ENCODE measurements at places on chromosomes 16 and 17.
A peak's percentile ranks its signal among the peaks of the same experiment; 100 is the strongest.

GRCh38 chr16:65114527-65114926 lies 7.3 kb downstream of the CDH11 start:
- DNase-seq: no peak

- DNase-seq: no peak
These were observed 23.5 kb upstream of the CDR2 start for GRCh38 chr16:22397931-22398330.

GRCh38 chr17:59907467-59907866 lies 14.5 kb downstream of the RPS6KB1 start:
- no peak for DNase-seq

DNA sequence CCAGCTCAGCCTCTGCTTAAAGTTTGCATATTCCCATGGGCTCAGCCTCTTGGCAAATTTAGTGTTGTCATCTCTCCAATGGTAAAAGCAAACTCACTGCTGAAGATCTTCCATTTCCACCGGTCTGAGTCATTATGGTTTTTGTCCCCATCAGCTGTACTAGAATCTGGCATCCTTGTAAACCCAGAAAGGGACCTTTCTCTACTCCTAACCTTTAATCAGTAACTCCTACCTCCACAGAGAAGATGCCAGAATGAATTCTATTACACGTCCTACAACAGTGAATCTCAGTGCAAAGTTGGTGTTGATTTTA lies 45.8 kb downstream of the ZNF652 start:
- DNase-seq: no peak

DNA sequence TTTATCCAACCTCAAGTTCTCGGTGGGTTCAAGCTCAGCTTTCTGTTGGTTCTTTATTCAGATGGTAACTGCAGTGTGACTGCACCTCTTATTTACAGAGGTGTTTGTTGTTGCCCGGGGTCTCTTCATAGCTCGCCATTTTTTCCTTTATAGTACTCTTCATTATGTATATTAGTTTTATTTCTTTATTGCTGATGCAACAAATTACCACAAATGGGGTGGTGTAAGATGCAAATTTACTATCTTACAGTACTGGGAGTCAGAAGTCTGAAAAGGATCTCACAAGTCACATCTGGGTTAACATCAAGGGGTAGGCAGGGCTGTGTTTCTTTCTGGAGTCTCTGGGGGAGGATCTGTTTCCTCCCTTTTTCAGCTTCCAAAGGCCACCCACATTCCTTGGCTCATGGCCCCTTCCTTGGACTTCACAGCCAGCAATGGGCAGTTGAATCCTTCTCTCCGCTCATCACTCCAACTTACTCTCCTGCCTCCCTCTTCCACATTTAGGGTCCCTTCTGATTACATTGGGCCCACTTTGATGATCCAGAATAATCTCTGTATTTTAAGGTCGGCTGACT lies 241.2 kb downstream of the HAPSTR1 start:
- DNase-seq: no peak

DNA sequence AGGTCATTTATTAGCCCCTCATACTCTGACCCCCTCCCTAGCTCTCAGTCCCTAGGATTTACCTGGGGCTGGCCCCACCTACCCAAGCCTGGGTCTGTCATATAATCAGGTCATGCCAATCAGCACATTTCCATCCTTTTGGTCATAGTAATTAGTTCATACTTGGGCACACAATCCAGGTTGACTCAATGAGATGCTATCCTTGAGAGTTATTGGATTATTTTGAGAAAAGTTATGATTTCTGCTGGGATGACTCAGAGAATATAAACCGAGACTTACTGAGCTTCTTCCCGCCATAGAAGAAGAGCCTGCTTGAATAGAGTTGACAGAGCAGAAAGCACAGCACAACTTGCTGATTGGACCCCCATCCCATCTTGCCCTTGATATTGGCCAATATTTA lies 331.5 kb downstream of the CBLN1 start:
- DNase-seq: no peak

- DNase-seq: no peak
These were observed 14.8 kb upstream of the C17orf113 start for GRCh38 chr17:42065201-42065600.

DNA sequence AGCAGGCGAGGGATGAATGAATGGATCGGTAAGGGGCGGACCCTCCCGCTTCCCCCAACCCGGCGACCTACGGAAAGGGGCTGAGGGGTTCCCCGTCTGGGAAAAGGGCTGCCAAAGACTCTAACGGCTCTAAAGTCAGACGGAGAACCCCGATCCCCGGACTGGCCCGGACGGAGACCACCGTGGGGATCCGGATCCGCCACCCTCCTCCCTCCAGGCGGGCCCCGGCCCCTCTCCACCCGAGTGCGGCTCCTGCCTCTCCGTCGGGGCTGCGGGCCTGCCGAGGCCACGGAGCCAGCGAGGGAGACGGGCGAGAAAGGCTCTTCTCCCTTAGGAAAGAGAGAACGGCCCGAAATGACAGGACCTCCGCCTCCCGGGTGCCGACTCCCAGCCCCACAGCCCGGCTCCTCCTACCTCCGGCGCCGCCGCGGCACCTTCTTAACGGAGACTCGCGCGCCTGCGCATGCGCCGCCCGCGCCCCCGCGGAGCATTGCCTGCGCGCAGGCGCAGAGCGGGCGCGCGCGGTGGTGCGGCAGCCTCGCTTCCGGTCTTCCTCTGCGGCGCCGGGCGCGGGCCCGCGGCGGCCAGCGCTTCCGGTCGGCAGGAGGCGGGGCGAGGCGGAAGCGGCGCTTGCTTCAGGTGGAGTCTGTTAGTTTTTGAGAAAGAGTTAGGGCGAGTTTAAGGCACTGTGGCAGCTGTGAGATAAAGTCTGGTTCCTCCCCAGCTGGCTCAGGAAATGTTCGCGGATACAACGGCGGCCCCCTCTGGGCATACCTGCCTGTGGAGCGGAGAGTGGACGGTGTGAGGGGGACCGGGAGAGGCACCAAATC lies at the start of gene SLX4:
Gene SLX4, minus strand, starts transcription at position 461 of the 830 bp plus-strand sequence. CDS start 2,642 bp downstream, outside the sequence.
- DNase-seq: peak; percentile 91

DNA sequence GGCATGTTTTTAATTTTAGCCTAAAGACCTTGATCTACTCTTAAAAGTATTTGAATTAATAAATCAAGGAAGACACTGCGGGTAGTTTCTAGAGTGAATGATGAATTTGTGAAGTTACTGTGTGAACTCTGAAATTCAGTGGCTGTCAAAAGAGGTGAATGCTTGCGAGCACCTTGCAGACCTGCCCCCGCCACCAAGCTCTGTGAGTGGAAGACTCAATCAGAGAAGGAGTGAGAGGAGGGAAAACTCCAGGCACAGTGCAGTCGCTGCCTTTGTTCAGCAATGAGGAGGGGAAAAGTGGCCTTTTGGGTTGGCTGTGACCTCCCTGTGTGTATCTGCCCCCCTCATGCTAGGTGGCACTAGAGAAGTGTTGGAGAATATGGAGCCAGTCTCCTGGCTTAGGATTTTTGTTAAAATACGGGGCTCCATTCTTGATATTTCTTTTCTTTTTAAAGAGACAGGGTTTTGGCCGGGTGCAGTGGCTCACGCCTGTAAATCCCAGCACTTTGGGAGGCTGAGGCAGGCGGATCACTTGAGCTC lies 53.0 kb downstream of the LDHD start:
- DNase-seq: no peak

DNA sequence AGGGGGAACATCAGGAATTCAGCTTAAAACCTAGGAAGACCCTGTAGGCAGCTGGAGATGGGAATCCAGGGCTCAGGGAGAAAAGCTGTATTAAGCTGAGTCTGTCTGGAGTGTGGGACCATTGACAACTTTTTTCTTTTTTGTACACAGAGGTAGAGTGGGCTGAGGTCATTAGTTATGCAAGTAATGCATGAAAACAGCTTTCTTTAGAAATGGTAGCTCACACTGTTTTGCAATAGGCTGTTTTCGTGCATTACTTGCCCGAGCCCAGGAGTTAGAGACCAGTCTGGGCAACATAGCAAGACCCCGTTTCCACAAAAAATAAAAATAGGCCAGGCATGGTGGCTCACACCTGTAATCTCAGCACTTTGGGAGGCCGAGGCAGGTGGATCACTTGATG lies 46.5 kb downstream of the KATNIP start:
- no peak for DNase-seq

- no peak for DNase-seq
These were observed 5.2 kb downstream of the MINK1 start for GRCh38 chr17:4838309-4838785.

DNA sequence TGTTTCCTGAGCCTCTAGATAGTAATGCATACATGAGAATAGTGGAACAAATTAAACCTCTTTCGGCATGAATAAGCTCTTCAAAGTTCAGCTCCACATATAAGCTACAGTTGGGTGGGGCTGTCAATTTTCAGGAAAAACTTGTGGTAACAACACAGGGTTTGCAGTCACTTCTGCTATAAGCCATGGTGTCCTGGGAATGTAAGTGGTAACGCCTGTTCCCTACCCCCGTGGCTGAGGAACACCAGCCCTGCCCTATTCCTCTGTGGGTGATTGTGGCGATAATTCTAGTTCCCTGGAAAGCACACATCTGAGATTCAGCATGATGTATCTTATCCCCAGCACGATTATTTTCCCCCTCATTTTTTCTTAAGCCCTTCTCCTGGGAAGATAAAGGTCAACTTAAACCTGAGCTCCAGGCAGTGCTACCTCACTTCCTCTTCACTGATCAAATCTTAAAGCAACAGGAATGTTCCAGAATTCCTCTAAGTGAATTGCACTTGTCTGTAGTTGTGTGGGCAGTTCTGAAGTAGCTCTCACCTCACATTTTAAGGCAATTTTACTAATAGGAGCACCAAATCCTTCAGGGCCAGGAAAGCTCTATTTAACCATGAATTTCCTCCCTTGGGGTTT lies 500.7 kb upstream of the HSBP1 start:
- no peak for DNase-seq

DNA sequence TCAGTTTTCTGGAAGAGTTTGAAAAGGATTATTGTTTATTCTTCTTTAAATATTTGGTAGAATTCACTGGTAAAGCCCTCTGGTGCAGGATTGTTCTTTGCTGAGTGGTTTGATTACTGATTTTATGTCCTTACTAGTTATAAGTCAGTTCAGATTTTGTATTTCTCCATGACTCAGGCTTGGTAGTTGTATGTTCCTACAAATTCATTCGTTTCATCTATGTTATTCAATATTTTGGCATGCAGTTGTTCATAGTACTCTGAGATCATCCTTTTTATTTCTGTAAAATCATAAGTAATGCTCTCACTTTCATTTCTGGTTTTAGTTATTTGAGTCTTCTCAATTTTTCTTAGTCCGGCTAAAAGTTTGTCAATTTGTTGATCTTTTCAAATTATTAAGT lies 58.1 kb upstream of the CRYM start:
- no peak for DNase-seq

DNA sequence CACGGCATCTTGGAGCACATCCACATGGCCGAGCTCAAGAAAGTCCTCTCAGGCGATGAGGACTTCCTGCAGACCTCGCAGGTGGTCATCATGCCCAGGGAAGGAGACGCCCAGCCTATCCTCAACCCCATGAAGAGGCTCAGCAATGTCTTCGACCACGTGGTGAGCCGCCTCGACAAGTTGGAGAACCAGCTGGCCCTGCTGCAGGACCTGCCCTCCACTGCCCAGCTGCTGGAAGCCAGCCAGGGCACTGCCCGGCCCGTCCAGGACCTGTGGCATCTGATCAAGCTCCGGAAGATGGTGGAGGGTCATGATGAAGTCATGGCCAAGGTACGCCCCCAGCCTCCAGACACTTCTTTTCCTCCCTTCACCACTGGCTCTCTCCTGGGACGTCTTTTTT lies 440 bp downstream of the C16orf96 start:
- no peak for DNase-seq

GRCh38 chr16:15798671-15799070 lies 58.2 kb downstream of the MYH11 start:
- DNase-seq: no peak

DNA sequence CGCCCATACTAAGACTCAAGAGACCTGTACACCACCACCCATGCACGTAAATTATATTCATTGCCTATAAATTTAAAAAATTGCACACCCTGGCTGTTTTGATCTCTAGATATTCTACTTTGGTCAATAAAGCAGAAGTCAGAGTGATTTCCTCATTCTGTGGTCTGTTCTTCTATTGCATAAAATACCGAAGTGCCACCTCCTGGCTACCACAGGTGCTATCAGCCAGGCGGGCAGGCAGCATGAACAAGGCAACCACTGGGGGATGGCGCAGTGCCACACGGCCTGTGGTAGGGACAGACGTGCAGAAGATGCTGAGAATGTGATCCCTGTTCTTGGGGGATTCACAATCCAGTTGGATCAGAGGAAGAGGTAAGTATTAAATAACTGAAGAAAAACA lies 122.3 kb downstream of the CDK5R1 start:
- no peak for DNase-seq

GRCh38 chr16:54846766-54847165 lies 83.9 kb upstream of the IRX5 start:
- no peak for DNase-seq

DNA sequence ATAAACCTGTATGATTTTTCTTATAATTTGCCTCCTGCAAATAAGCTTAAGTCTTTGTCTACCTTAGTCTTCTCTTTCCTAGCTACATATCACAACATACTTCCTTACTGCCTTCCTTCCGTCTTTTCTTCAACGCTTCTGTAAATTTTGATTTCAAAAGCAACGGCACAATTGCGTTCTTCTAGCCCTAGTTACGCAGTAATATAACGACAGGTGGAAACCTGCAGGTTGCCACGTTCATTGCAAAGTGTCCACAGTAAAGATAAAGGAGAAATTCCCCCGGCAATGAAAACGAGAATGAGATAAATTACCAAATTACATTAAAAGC lies 546 bp upstream of the PSMD7 start:
- DNase-seq: no peak

- DNase-seq: no peak
These were observed 224.9 kb downstream of the PRKCA start for GRCh38 chr17:66527335-66527734.

DNA sequence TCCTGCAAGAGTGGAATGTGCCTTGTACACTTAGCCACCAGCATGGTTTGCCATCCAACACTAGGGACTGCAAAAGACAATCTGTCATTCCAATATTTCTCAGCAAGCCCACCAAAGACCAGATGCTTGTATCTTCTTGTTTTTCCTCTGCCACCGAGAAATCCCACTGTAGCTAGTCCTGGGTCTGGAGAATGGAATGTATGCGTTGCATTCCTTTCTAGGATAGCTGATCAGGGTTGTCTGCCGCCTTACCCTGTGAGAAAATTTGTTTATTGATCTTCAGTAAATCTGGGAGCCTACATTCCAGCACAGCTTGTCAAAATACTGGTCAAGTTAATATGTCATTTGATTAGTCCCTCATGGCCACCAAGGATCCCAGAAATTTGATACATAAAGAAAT lies 28.1 kb upstream of the ADAMTS18 start:
- DNase-seq: no peak

Data from liver (tissue), 10 donors.